Fibroblast of upper back skin (primary cell): ENCODE measurements at places on chromosomes 12 and 14.

GRCh38 chr12:54411391-54412241, 7.5 kb downstream of the ITGA5 start:
- DNase-seq, result peak; percentile 96

DNA sequence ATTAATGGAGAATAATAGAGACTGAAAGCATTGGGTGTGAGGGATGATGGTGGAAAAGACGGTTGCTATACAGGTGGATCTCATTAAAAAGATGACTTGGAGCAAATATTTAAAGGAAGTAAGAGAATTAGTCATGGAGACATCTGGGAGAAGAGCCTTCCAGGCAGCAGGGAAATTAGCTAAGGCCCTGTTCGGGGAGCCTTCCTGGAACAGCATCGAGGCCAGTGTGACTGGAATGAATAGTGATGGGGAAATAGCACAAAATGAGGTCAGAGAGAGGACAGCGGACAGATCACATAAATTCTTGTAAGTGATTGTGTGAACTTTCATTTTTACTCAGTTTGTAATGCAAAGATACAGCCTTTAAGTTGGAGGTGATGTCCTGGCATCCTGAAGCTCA, 842.3 kb downstream of the SLC6A15 start:
- peak; percentile 98 for DNase-seq

GRCh38 chr14:33569821-33570687, 380.8 kb downstream of the EGLN3 start:
- DNase-seq, result peak; percentile 79

GRCh38 chr12:3727354-3727753, 25.6 kb downstream of the CRACR2A start:
- DNase-seq, result no peak

GRCh38 chr12:114711689-114712152, 27.7 kb upstream of the TBX3 start:
- no peak for DNase-seq

DNA sequence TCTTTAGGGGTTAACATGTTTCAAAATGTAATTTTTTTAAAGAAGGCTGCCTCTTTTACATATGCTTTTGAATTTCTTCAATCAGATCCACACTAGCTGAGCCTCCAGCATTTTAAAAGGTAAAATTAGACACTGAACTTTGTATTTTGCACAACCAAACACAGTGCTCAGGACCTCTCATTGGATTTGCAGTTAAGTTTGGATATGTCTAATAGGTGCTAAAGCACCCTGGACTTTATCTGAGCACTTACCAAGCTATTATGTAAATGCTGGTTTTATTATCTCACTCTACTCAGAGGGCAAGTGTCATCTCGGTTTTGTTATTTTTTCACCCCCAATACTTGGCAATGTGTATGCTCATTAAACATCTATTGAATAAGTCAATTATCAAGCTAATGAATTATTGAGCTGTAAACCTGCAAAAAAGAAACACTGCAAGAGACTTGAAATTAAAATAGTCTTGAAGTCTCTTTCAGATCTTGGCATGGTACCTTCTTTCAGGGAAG, 150.7 kb downstream of the KIF21A start:
- DNase-seq, result no peak

DNA sequence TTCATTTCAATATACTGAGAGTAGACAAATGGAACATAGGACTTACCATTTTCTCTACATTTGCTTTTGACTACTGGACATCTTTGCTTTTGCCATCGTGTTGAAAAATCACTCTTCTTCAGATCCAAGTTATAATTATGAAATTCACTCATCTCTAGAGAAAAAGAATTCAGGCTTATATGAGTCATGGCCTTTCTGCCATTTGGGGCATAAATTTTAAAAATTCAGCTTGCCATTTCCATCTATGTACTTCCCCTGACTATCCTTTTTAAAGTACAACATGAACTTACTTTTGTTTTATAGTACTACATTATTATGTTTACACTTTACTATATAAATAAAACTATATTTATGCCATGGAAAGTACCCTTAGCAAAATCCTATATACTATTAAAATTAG, 3.0 kb downstream of the KLRK1 start:
- no peak for DNase-seq

DNA sequence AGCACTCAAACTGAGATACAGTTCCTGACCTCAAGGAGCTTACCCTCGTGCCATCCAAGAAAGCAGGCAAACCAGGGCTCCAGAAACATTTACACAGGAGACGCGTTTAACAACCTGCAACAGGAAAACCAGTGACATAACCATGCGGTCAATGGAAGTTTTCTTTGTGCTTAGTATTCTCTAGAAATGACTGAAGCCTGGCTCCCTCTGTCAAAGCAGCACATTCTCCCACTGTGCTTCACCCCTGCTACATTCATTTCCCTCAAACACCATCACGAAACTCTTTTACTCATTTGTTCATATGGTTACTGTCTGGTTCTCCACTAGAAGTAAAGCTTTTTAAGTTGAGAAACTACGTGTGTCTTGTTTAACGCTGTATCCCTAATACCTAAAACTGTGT, 161.3 kb upstream of the CCND2 start:
- DNase-seq, result no peak

- no peak for DNase-seq
These were observed 465.4 kb downstream of the FSCB start for GRCh38 chr14:44041700-44042099.

DNA sequence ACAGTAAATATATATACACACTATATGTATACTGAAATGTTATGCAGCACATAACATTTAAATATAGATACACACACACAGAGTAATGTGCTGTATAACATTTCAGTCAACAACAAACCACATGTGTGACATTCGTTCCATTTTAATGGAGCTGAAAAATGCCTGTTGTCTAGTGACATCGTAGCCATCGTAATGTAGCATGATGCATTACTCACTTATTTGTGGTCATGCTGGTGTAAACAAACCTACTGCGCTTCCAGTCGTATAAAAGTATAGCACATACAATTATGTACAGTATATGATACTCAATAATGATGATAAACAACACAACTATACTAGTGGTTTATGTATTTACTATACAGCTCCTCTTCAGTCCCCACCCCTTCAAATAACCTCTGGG, 119.0 kb upstream of the SLC38A4 start:
- DNase-seq, result no peak

DNA sequence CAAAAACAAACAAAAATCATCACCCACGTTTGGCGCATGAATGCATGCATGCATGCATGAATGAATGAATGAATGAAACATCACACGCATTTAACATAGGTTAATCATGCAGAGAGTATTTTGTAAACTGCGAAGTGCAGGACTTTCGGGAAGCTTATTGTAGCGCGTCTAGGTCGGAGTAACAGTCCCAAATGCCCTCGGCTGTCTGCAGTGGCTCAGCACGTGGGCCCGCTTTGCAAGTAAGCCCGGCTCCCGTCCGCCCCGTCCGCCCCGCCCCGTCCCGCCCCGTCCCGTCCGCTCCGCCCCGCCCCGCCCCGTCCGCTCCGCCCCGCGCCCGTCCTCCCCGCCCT, 263 bp upstream of the IFT81 start:
- DNase-seq, result no peak

DNA sequence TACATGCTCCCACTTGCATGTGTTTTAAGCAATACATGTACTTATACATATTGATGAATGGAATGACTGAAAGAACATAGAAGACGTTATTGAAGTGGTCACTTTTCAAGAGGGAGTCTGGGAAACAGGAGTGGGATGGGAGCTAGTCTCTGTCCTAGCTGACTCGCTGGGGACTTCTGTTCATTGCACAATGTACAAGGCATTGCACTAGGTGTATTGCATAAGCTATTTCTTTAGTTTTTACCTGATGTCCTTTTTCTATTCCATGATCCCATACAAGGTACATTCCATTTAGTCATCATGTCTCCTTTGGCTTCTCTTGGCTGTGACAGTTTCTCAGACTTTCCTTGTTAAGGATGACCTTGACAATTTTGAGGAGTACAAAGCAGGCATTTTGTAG, 4.0 kb upstream of the MYO1H start:
- no peak for DNase-seq

GRCh38 chr12:94721173-94721572, 70.8 kb upstream of the TMCC3 start:
- no peak for DNase-seq

- no peak for DNase-seq
These were observed 140.1 kb upstream of the ATP2B1 start for GRCh38 chr12:89848732-89849131.

- no peak for DNase-seq
These were observed 109.7 kb downstream of the ZNF664 start for GRCh38 chr12:124082687-124083086.

- peak; percentile 47 for DNase-seq
These were observed 620 bp downstream of the YBX3 start for GRCh38 chr12:10722502-10722904.

DNA sequence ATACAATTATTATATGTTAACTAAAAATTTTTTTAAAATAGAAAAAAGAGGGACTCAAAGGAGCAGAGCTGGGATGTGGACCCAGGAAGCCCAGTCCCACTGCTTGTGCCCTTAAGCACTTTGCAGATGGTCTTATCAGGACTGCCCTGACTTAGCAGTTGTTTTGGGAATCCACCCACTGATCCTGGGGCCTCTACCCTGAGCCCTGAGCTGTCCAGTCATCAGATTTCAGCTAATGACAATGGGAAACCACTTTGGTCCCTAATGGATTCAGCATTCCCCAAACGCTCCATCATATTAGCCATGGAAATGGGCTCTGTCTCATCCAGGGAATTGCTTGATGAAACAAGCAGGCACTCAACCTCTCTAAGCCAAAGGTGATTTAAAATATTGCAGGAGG, 22.5 kb upstream of the WSCD2 start:
- no peak for DNase-seq

- no peak for DNase-seq
These were observed 4.4 kb downstream of the KRT76 start for GRCh38 chr12:52772772-52773171.

DNA sequence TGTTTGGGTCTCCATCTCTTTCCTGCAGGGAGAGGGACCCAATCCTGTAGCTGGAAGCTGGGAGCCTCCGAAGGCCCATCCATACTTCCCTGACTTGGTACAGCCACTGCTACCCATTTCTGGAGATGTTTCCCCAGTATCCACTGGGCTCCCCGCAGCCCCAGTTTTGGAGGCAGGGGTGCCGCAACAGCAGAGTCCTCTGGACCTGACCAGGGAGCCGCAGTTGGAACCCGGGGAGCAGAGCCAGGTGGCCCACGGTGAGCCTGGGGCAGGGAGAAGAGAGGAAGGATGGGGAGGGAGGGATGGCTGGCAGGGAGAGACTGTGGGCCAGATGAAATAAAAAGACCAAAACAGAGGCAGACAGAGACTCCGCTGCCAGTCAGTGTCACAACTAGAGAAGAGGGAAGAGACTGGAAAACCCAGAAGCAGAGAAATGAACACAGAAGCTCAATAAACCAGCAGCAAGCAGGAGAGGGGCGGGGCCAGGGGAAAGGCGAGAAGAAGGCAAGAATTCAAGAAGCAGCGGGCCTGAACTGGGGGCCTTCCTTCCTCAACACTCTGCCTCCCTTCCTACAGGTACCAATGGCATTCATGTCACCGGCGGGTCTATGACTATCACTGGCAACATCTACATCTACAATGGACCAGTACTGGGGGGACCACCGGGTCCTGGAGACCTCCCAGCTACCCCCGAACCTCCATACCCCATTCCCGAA, 6.3 kb downstream of the LTBR start:
- no peak for DNase-seq

DNA sequence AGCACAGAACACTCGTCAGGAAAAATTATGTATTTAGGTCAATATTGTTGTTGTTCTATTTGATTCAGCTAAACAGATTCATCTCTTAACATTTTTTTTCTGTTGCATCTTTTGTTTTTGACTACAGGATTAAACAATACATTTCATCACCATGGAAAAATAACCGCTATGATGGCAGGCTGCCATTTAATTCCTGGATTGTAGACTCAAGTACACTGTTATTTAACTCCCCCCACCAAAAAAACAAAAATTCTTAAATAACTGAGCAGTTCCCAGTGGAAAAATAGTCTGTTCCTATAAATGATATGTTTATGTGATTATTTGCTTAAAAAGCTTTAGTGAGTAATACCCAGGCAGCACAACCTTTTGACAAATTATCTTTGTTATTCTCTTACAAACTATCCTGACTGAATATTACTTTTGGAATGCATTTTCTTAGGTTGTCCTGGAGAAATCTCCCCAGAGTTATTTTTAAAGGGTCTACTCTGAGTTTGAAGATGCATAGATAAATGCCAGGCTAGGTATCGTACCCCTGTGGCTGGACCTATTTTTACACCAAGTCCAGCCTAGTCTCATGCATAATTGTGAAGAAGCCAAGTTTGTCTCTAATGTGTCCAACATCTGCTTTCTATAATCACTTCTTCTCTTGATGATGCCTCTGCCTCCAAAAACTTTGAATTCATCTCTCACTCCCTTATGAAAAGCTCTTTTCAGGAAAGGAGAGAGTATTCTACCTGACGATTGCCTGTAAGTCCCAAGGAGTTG, 3.7 kb downstream of the KERA start:
- peak; percentile 85 for DNase-seq

- DNase-seq, result peak; percentile 11
These were observed 18.1 kb downstream of the VSX2 start for GRCh38 chr14:74257078-74257940.

GRCh38 chr14:24232645-24233537, at the start of gene GMPR2:
Gene GMPR2, plus strand, starts transcription at chr14:24232929. Its CDS starts 325 bp downstream, at chr14:24233254.
- no peak for DNase-seq

- DNase-seq, result no peak
These were observed 10.3 kb downstream of the VEZT start for GRCh38 chr12:95227818-95228356.

DNA sequence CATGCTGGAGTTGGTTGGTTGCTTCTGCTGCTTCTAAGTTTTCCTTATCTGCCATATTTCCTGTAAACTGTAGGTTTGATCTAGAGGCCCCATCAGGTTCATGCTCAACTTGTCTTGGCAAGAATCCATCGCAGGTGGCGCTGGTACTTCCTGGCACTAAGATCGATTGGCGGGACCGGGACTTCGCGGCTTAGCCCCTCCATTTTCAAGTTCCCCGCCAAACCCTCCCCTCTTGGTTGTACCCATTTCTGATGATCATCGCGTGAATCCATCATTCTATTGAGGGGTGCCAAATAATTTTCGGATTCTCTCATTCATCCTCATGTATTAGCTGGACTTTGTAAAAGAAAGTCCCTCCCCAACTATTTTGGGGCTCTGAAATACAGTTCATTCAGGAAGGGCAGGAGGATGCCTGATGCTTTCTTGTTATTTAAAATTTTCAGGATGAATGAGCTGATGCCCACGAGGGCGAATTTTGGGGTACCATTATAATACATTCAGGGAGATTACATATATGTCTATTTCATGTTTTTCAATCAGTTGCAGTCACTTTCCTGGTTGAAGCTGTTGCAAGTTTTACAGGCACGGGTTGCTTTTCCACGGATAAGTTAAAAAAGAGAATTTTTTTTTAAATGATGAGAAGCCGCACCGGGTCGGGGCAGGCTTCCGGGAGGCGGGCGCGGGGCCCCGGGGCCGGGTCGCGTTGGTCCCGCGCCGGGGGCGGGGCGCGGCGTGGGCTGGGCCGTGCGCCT, 395 bp upstream of the BRI3BP start:
- peak; percentile 28 for DNase-seq

DNA sequence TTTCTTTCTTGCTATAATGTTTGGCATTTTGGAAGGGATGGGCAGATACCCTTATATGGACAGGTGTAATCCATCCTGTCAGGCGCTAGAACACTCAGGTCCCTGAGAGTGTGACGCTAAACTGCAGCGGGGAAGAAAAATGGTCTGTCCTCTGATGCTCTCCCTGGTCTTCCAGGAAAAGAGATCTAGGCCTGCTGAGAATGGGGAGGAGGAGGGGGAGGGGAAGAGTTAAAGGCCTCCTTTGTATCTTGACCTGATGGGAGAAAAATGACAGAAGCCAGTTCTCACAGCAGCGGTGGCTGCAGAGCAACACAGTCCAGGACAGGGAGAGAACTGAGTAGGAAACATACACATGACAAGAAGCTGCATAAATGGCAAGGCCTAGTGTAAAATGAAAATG, 61.1 kb downstream of the RPS6KA5 start:
- DNase-seq, result no peak
